EL (cell line): ENCODE measurements at places on chromosomes 7 and 10.

GRCh38 chr7:43873300-43873699, 4.0 kb upstream of the MRPS24 start:
- DNase-seq: peak; percentile 89

DNA sequence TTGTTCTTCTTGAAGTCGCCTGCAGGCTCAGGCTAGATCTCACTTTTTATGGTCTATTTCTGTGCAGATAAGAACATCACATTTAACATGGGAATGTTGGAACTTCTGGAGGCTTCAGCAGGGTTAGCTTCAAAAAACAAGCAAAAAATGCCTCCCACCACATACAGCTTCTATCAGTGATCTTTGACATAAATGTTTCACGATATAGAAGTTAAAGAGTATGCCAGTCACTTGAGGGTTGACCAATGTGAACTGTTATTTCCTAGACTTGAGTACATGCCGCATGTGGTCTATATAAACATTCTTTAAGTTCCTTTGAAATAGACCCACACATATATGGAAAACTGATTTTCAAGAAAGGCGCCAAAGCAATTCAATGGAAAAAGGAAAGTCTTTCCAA, 219.2 kb upstream of the KLF14 start:
- no peak for DNase-seq

DNA sequence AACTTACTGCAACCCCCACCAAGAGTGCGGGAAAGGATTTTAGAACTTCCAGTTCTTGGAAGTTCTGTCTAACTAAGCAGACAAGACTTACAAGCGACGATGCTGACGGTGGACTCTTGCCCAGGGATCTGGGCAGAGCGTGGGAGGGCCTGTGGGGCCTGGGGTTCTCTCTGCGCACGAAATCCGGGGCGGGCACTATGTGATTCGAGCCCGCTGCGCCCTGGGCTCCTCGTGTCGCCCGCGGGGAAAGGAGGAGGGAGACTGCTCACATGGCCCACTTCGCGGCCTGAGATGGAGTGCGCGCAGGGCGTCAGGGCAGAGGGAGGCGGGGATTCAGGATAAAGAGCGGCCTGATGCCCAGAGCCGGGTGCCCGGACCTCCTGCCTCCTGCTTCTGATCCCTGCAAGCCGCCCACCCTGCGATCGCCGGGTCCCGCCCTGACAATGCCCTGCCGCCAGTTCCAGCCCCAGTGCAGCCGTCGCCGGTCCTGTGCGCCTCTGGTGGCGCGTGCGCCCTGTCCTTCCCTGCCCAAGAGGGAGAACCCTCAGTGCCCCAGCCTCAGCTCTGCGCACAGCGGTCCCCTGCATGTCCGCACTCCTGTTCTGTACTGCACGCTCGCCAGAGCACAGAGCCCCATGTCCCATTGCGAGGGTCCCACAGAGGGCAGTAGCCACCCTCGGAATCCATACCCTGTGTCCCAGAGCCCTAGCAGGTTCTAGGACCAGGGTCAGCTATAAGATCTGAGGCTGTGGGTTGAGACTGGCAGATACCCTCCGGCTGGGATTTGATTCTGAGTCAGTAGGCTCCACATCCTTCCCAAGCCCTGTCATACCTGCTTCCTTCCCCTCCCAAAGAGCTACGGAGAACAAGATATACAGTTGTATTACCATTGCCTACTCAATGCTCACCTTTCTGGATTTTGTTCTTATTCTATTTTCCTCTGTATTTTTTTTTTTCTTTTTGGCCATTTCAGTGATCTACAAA, 99.4 kb upstream of the TMEM106B start:
- peak; percentile 12 for DNase-seq

- no peak for DNase-seq
Measured at GRCh38 chr7:135575296-135575695, 17.6 kb downstream of the NUP205 start.

DNA sequence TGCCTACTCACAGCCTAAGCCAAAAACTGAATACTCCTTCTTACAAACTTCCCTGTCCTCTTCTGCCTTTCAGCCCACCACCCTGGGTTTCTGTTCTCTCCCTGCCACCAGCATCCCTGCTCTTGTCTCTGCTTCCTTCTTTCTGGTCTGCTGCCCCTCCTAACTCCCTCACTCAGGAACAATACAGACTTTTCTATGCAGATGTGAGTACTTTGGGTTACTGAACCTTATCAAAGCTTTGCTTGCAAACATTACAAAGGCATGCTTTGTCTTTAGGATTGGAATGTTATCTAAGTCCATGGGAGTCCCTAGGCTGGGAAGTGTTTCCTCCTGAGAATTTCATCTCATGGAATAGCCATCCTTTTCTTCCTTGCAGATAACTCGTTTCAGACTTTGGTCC, 28.9 kb downstream of the CNNM1 start:
- no peak for DNase-seq

DNA sequence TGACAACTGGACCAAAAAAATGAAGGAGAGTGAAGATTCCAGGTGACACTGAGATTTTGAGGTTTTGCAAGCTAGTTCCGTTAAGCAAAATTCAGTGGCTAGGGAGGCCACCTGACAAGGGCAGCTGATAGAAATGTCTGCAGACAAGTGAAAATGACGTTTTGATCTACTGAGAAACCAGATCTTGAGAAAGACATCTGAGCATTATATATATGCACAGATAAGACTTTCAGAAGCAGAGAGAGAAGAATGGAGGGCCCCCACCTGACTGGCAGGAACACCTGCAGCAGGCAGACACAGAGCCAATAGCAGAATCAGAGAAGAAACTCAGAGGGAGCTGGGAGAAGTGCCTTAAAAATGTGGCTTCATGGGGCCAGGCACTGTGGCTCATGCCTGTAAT, 76.1 kb upstream of the LRGUK start:
- DNase-seq: no peak

DNA sequence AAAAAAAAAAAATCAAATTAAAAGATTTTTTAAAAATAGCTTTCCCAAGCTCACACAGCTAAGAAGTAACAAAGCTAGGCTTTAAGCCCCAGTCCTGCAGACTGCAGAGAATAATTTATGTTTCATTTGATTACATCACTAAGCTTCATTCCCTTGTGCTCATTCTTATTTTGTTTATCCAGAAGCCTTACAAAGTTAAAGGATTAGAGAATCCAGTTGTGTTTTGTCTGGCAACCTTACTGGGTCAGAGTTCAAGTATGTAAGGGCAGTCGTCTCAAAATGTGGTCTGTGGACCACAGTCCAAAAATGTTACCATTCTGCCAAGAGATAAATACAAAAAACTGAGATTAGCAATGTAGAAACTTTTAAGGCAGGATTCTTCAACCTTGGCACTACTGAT, 32.1 kb upstream of the EZH2 start:
- DNase-seq: peak; percentile 63

DNA sequence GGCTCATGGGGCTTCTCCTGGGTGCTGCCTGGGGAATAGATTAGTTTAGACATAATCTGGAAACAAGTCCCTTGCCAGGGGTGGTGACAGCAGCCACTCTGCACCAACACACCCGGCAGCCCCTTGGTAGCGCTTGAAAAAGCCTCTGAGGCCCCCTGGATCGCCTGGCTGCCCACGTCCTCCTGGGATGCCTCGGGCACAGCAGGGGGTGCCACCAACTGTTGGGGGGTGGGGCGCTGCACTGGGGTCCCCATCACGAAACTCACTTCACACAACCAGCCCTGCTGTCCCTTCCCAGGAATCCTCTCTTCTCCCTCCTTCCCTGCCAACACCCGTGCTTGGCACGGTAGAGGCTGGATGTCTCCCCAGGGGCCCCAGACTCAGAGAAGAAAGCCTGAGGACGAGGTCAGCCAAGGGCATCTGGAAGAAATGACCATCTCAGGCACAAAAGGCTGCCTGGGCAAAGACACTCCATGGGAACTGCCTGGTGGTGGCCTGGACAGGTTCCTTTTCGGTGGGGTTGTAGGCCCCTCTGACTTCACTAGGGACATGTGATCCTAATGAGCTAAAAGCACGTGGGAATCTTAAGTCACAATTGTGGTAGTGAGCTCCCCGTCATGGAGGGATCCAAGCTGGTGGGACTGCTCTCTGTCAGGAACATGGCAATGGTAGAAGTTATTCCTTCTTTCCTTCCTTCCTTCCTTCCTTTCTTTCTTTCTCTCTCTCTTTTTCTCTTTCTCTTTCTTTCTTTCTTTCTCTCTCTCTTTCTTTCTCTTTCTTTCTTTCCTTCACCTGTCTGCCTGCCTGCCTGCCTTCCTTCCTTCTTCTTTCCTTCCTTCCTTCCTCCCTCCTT, 11.3 kb downstream of the TMEM270 start:
- no peak for DNase-seq

DNA sequence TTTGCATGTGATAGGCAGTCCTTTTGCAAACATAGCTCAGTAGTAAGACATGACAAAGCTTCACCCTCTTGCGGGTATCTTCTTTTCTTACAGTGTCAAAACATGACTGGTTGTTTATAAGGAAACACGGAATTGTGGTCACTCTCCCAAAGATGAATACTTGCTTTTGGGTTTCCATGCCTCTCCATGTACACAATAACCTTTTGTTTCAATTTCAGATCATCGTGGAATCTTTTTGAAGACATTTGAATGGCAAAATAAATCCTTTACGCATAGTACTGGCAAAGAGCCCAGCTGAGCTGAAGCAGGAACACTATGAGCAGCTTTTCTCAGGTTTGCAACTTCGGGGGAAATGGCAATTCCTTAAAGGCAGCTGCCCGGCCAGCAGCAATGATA, 156.8 kb upstream of the FRMD4A start:
- no peak for DNase-seq

- DNase-seq: no peak
Measured at GRCh38 chr7:69593511-69593910, 4.8 kb upstream of the AUTS2 start.

DNA sequence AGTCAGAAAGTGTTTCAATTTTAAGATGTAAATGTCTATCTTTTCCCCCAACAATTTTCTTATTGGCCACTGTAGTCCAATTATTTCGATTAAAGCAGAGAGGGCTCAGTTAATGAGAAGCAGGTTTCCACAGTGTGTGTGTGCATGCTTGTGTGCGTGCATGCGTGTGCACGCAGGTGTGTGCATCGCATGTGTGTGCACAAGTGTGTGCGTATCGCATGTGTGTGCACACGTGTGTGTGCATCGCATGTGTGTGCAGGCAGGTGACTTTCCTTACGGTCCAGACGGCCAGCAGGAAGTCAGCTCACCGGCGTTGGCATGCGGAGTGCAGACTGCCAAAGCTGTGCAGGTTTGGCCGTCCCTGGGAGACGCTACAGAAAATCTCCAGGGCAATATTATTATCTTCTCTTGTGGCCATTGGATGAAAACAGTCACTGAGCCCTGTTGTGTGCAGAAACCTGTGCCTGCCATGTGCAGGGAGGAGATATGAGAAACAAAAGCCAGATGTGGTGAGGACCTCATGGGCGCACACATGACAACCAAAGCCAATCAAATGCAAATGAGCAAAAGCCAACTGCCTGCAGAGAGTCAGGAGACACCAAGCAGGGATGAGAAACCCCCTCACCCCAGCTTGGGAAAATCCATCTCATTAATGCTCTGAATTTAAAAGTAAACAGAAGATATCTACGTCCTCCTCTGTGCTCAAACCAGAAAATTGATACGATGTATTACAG, 70.4 kb downstream of the C10orf90 start:
- no peak for DNase-seq
